Effector CD4-positive, alpha-beta T cell (primary cell): ENCODE measurements at places on chromosomes 2 and 18.

GRCh38 chr18:13452388-13452811 lies 233.8 kb downstream of the LDLRAD4 start:
- DNase-seq = no peak

DNA sequence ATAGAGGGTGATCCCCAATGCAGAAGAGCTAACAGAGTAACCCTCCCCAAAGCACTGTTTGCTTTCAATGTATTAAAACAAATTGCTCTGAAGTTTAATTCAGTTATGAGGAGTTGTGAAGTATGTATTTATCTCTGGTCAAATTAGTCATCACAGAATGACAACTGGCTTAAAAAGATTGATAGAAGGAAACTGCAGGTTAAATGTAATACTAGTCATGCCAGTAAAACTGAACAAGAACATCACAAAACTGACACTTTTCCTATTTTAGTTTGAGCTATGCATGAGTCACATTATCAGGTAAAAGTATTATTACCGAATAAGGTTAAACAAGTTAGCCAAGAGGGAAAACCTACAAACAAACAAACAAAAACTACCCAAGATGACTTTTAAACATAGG lies 99.0 kb upstream of the ACVR1C start:
- DNase-seq = no peak

DNA sequence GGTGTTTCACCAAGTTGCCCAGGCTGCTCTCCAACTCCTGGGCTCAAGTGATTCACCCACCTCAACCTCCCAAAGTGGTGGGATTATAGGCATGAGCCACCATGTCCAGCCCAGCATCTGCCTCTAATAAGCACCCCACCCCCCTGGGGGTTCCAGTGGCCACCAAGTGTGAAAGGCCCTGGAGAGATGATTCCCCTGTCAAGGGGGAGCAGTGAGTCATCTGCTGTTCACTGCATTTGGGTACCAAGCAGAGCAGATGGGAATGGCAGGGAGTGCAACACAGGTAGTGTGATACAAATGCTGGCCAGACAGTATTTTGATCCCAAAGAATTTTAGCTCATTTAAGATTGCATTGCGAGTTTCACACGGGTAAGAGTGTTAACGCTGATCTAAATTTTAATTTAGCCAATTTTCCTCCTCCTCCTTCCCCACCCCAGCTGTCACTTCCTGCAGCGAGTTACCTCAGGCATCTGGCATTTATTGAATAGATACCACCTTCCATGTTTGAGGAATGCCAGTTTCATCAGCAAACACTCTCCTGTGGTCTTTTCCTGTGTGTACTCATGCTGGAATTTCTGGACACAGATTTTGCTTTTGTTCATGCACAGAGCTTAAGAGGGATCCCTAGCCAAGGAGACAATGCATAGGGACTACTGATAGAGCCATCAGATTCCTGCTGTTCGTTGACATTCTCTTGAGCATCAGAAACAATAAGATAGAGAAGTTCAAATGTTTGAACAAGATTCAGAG lies 32.4 kb upstream of the NCK2 start:
- no peak for DNase-seq

- DNase-seq = peak; percentile 69
Measured at GRCh38 chr2:74147727-74148456, at the start of gene BOLA3. Gene BOLA3 (minus strand): TSS chr2:74147912. CDS start chr2:74147874, 38 bp downstream.

DNA sequence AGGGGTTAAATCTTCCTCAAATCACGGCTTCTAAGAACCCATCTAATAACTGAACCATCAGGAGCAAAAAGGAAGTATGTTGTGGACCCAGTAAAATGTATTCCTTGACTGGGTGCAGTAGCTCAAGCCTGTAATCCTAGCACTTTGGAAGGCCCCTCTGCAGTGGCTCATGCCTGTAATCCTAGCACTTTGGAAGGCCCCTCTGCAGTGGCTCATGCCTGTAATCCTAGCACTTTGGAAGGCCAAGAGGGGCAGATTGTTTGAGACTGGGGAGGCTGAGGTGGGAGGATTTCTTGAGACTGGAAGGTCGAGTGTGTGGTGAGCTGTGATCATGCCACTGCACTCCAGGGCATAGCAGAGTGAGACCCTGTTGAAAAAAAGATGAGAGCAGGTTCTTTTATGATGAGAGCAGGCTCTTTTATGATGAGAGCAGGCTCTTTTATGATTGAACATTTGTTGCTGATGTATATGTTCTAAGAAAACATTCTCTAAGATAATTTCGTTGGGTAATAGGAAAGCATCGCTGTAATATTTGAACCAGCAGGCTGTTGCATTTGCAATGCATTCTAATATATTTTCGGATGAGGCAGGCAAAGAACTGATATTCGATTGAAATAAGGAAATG lies 3.5 kb upstream of the PARD6G start:
- no peak for DNase-seq

DNA sequence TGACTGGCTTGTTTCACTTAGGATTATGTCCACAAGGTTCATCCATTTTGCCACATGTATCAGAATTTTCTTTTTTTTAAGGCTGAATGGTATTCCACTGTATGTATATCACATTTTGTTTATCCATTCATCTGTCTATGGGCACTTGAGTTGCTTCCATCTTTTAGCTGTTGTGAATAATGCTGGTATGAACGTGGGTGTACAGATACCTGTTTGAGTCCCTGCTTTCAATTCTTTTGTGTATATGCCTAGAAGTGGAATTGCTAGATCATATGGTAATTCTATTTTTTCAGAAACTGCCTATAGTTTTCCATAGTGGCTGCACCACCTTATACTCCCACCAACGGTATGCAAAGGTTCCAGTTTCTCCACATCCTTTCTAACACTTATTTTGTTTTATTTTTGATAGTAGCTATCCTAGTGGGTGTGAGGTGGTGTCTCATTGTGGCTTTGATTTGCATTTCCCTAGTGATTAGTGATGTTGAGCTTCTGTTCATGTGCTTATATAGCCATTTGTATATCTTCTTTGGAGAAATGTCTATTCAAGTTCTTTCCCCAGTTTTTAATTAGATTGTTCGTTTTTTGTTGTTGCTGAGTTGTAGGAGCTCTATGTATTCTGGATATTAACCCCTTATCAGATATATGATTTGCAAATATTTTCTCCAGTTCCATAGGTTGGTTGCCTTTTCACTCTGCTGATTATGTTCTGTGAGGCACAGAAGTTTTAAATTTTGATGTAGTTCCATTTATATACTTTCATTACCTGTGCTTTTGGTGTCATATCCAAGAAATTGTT lies 40.7 kb downstream of the TTC39C start:
- no peak for DNase-seq

- DNase-seq = no peak
Measured at GRCh38 chr18:9559253-9559652, 55.1 kb downstream of the PPP4R1 start.

- peak; percentile 1 for DNase-seq
Measured at GRCh38 chr2:240462073-240462706, 26.7 kb downstream of the GPC1 start.

GRCh38 chr2:229861431-229861830 lies 60.4 kb downstream of the TRIP12 start:
- DNase-seq = no peak

GRCh38 chr18:57002627-57003026 lies 144.3 kb upstream of the BOD1L2 start:
- no peak for DNase-seq

- no peak for DNase-seq
Measured at GRCh38 chr18:10147226-10147625, 233.4 kb downstream of the VAPA start.

DNA sequence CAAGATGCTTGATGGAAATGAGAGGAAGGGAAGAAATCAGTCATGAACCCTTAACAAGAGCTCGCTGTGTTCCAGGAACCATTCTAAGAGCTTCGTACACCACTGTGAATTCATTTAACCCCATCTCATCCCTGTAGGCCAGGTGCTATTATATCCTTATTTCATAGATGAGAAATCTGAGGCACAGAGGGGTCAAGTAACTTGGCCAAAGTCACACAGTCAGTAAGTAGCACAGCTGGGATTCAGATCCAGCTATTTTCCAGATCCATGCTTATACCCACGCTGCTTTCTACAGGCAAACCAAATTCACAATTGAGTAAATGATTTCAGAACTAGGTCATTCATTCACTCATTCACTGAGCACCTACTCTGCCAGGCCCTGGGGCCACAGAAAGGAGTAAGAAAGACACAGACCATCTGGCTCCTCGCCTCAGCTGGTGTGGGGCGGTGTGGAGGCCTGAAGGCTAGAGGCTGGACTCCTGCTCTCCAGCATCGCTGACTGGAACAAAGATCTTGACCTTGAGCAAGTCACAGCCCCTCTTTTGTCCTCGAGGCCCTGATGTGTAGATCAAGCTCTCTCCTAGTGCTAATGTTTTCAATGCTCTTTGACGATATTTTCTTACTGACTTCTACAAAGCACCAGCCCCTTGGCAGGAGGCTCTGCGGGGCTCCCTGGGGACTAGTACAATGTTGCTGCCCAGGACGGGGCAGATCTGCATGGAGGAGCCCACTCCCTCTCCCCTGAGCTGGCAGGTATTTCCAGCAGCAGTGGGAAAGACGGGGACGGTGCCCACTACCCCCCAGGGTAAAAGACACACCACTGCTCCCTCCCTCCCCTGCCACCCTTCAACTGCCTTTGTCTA lies 26.5 kb downstream of the STEAP3 start:
- no peak for DNase-seq

DNA sequence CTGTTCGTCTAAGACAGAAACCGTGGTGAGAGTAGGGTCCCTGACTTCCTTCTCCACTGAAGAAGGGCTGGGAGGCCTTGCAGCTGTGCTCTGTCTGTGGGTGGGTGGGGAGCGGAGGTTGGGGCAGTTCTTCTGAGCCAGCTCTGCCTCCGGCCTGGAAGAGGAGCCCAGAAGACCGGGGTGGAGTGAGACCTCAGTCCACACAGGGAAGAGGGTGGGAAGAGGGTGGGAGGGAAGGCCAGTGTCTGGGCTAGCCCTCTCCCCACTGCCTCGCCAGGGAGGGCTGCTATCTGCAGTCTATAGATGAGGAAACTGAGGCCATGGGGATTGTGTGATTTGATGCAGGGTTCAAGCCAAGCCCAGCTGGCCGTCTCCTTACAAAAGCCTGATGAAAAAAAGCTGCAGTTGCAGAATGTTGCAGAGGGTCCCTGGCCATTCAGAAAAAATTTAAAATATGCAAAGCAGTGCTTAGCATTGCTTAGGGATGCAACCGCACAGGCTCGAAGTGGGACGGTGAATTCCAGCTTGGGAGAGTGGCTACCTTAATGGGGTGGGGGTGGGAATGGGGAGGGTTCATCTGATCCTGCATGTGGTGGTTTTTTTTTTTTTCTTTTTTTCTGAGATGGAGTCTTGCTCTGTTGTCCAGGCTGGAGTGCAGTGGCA lies 181.6 kb upstream of the HS6ST1 start:
- no peak for DNase-seq

DNA sequence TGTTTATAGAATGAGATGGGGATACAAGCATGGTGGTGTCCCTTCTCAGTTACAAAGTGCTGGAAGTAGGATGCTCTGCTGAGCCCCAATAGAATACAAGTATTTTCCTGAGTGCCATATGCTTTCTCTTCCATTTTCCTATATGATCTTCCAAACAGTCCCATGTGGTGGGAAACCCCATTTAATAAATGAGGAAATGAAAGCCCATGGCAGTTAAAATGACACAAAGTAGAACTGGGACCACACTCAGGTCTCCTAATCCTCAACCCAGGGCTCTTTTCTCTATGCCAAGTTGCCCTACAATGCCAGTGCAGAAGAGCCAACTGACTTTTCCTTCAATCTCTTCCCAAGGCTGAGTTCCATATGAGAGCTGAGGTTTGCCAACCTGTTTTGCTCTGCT lies 210.2 kb upstream of the FBXO11 start:
- no peak for DNase-seq

- DNase-seq = no peak
Measured at GRCh38 chr2:121917143-121917542, 161.7 kb downstream of the TSN start.

GRCh38 chr2:128690869-128691268 lies 372.2 kb upstream of the HS6ST1 start:
- no peak for DNase-seq

DNA sequence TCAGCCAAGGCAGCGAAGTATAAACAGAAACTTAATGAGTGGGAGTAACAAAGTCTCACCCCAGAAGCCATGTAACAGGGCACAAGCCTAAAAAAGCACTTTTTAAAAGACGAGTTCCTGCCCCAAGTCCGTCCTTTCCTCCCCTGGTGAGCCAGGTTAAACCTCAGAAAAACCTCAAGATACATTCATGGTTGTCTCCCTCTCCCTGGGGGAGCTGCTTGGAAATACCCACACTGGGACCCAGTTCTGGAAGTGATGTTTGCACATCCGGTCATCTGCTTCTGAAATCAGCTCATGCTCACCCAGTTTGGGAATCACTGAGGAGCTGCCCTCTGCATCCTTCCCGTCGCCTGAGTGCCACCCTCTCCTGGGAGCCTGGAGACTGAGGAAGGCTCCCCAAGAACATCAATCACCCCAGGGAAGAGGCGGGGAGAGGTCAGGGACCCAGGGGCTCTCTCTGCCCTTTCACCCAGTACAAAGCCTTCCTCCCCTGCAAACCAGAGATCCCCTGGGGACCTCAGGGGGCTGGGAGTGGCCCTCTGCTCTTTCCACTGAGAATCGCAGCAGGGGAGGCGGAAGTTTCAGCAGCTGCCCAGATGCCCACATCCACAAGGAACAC lies 150.6 kb upstream of the AGAP1 start:
- no peak for DNase-seq
